ENCODE measurements at places on chromosomes 6 and 20. TPM values are rescaled to one million over a fixed set of nuclear protein-coding genes. Genes with fewer than 3 reads are reported as not detected.

DNA sequence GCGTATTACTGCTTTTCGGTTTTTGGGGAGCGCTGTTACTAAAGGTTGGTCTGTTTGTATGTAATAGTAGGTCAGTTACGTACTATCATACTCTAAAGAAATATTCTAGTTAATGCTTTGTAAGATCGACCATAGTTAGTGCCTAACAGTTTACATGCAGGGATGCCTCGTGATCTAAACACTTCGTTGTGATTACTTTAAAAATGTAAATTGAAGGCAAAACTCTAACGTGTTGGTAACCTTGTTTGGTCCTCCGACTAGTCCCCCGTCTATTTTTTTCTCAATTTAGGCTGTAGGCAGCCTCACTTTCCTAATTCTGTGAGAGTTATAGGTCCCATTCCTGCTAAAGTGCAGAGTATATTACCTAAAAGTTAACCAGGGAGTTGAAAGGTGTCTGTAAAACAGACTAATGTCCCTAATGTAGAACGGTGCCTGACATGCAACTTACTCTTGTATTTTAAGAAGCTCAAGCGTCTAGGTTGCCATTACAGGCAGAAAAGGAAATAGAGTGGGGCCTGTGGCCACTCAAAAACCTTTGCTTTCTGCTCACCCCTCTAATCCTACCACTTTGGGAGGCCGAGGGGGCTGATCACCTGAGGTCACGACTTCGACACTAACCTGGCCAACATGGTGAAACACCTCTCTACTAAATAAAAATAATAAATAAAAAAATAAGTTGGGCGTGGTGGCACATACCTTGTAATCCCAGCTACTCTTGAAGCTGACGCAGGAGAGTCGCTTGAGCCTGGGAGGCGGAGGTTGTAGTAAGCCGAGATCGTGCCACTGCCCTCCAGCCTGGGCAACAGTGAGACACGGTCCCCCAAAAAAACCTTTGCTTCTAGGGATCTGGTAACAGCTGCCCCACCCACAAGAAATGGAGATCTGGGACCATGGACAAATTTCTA lies 37.8 kb downstream of the HFE start:
- DNase-seq = no peak

GRCh38 chr20:40254023-40254772 lies 434.8 kb downstream of the MAFB start:
- no peak for DNase-seq

DNA sequence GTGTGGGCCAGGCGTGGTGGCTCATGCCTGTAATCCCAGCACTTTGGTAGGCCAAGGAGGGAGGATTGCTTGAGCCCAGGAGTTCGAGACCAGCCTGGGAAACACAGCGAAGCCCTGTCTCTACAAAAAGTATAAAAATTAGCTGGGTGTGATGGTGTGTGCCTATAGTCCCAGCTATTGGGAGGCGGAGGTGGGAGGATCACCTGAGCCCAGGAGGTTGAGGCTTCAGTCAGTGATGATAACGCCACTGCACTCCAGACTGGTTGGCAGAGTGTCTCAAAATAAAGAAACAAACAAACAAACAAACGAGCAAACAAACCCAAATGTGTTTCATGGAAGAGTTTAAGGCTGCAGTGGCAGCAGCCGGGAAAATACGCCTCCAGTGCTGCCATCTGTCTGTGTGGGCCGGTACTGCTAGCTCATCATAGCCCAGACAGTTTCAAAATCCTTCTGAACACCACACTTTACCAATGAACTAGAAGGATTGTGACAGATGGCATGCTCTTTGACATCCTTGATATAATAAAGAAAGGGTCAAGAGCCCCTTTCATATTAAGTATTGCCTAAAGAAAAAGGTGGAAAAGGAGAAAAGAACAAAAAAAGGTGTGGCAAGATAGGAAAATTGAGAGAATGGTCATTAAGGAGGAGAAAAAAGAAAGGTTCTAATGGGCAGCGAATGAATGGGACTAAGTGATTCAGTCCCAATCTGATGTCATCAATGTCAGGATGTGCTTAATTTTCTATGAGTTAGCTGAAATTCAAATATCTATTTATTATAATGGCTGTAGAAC lies 298.6 kb downstream of the SYNE1 start:
- DNase-seq = no peak

- DNase-seq = no peak
Measured at GRCh38 chr20:51583073-51583472, 40.6 kb upstream of the NFATC2 start.

GRCh38 chr6:44093066-44093465 lies 34.2 kb downstream of the MRPL14 start:
- DNase-seq = no peak

GRCh38 chr6:96923871-96924493 lies 546 bp upstream of the KLHL32 start:
- DNase-seq = no peak

DNA sequence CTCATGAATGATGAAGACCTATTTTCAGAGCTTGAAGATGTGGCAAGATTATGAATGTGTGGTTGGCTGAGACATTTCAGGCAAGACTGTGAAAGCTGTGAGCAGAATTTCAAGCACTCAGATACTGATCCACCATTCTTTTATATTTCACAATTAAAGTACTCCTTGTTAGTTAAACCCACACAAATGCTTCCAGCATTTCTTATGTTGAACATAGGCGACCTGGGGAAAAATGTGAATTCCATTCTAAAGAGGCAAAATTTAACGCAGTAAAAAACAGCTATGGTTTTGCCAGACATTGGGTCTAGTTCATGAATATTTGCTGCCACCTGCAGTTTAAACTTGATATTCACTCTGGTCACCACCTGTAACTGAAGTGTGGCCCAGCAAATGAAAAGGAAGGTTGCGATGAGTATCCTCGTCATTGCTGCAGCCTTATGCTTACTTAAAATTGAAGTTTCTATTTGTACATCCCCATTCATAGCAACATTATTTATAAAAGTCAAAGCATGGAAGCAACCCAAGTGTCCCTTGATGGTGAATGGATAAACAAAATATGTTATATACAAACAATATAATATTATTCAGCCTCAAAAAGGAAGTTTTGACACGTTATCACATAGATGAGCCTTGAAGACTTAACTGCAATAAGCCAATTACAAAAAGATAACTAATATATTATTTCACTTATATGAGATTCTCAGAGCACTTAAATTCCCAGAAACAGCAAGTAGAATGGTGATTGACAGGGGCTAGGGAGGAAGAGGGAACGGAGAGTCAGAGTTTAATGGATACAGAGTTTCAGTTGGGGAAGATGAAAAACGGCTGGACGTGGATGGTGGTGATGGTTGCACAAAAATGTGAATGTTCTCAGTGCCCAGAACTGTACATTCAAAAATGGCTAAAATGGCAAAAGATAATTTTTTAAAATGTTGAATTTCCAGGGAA lies 32.4 kb upstream of the FAM184A start:
- no peak for DNase-seq

DNA sequence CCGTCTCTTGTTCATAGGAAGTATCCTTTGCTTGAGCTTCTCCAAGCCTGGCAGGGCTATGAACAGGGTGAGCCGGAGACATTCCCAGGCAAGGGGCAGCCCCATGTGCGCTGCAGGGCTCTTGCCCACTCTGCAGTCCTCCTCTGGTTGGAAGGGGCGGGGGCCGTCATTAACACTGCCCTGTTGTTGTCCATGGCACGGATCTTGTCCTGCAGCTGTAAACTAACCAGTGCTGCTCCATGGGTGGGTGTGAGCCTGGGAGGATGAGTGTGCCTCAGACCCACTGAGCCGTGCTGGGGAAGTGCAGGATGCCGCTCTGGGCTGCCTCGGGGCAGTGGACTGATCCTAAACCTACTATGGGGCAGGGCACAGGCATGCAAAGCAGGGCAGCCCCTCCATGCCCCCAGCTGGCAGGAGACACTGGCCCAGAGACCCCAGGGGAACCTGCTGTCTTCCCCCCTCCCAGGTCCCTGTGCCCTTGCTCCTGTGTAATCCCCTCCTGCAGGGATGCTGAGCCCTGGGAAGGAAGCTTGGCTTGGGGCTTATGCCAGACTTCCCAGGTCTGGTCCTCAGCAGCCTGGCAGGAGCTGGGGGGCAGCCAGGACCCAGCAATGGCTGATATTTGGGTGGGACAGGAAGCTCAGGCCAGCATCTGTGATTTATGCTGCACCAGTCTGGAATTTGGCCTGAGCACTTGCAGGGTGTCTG lies 8.5 kb downstream of the EBF4 start:
- DNase-seq = no peak

DNA sequence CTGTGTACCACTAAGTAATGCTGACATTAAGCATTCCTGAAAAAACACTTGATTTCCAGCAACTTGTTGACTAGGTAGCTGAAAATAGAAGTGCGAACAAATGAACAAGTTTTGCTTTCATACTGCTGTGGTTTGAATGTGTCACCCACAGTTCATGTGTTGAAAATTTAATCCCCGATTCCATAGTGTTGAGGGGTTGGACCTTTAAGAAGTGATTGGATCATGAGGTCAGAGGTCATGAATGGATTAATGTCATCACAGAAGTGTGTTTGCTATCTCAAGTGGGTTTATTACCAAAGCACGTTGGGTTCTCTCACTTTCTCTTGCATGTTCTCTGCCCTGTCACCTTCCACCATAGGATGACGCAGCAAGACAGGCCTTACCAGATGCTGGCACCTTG lies 568.5 kb downstream of the UTRN start:
- DNase-seq = no peak

DNA sequence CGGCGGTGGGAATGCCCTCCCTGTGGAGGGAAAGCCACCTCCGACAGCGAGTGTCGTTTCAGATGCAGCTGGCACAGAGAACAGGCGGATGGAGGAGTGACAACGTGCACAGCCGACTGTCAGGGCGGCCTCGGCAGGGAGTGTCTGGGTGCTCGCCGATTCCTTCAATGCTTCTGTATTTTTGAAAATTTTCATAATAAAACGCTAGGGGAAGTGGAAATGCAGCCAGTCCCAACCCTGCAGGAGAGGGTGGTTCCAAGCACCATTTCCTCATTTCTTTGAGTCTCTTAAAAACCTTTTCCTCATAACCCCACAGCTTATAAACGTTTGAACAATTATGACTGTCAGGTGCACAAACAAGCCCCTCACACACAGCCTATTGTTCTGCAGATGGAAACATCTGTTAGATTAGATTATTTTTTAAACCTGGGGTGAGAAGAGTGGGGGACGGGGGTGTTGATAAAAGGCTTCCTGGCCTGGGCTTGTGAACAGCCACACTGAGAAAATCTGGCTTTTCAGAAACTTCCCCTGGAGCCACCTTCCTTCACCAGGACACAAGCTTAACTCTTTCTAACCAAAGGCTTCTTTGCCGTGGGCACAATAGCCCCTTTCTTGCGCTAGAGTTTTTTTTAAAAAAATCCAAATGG lies 228.9 kb downstream of the ANKRD60 start:
- no peak for DNase-seq

GRCh38 chr6:141541581-141542324 lies 591.0 kb upstream of the GJE1 start:
- no peak for DNase-seq

GRCh38 chr20:41738604-41739206 lies 120.5 kb upstream of the CHD6 start:
- DNase-seq = no peak

DNA sequence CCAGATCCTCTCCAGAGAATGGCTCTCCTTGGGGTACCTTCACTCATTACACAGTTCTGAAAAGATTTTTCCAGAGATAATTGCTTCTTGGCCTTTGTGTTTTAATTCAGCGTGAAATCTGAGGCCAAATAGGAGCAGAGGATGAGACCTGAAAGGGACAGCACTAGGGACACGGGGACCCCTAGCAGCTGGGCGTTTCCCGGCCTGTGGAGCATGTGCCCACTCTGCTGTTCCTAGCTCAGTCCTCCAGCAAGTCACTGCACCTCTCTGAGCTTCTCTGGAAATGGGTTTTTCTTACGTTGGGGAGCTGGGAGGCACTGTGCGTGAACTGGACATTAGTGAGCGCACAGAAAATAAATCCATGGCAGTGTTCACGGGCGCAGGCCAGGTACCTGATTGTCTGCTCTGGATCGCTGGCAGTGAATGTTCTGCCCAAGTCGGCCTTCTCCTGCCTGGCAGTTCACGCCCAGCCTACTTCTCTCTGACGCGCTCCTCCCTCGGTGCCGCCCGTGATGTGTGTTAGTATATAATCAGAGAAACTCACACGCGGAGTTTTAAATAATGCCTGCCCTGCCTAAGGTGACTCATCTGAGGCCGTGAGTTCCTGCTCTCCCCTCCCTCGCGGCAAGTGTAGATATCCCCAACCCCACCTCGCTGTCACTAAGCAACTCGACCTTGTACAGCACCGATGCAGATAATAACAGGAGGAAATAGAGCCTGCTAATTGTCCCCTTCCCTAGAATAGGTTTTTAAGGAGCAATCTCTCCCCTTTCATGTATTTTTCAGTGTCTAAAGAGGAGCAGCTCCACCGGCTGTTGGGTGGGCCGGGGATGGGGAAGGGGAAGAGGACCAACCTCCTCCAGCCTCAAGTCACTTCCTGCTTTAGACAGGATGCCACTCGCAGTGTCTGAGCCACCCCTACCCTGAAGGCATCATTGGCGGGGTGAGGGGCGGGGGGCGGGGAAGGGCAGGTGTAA lies 2.7 kb upstream of the TUBB2A start:
- DNase-seq = no peak

DNA sequence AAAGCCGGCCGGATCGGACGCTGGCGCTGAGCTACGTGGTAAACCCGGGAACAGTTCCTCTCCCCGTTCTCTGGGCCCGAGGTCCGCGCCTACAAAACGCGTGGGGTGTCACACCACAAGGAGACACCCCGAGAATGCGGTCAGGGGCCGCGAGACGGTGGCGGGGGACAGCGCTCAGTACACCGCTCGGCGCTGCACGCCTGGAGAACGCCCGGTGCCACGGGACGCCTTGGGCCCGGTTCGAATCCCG lies 670 bp downstream of the NCOA5 start:
- no peak for DNase-seq

GRCh38 chr20:6730672-6731328 lies 36.7 kb upstream of the BMP2 start:
- no peak for DNase-seq

DNA sequence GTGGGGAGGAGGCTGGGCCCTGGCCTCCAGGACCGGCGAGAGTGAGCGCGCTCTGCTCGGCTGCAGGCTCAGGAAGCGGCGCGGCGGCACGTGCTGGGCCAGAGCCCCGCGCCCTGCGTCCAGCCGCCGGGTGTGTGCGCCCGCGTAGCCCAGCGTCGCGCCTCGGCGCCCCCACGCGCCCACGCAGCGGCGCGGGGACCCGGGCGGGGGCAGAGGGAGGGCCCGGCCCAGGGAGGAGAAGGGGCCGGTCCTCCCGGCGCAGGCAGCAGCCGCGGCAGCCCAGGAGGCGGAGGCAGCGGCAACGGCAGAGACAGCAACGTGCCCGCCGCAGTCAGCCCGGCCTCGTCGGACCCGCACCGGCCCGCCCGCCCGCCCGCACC lies at the start of gene EYA2:
Gene EYA2 (plus strand): TSS at position 265 of the 380 bp plus-strand sequence. CDS start 95,168 bp downstream, outside the sequence.
- DNase-seq = no peak

IL17A gene
- polyA plus RNA-seq = not detected

SSTR4 gene
- not detected for polyA plus RNA-seq

SRSF12 gene
- 0.06 TPM for polyA plus RNA-seq

MAS1 gene
- not detected for polyA plus RNA-seq

FOXQ1 gene
- polyA plus RNA-seq = 0.31 TPM

CFAP61 gene
- polyA plus RNA-seq = not detected

DEFB127 gene
- not detected for polyA plus RNA-seq

BNIP5 gene
- polyA plus RNA-seq = not detected

All from BJ (cell line).